ENCODE measurements at places on chromosomes 4 and X.

DNA sequence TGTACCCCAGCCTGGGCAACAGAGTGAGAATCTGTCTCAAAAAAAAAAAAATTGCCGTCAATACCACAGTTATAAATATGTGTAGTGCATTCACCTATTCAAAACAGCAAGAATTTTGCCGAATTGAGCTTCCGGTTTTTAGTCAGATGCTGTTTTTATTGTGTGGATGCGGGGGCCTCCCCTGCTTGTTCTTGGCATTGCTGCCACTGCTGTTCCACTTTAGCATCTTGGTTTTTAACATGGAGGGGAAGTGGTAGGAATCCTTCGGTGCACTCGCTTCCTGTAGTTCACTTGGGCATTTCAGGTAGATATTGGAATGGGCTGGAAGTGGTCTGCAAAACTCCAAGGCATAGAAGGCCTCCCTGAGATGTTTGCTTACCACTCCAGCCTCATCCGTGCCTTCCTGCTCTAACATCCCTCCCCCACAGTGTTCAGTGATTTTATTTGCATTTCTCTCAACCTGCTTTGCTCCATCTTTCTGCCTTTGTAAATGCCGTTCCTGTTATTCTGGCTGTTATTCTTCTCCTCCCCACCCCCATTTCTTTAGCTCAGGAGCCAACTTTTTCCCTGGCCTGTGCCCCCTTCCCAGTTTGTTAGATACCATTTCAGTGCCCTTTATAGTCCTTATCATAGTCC lies 25.5 kb downstream of the MOB1B start:
- no peak overlapping the region for H3K27ac ChIP-seq
- no peaks in the 10 kb centered on the region for H3K27me3 ChIP-seq
- no peaks in the 10 kb centered on the region for H3K4me1 ChIP-seq
- no peak for DNase-seq

DNA sequence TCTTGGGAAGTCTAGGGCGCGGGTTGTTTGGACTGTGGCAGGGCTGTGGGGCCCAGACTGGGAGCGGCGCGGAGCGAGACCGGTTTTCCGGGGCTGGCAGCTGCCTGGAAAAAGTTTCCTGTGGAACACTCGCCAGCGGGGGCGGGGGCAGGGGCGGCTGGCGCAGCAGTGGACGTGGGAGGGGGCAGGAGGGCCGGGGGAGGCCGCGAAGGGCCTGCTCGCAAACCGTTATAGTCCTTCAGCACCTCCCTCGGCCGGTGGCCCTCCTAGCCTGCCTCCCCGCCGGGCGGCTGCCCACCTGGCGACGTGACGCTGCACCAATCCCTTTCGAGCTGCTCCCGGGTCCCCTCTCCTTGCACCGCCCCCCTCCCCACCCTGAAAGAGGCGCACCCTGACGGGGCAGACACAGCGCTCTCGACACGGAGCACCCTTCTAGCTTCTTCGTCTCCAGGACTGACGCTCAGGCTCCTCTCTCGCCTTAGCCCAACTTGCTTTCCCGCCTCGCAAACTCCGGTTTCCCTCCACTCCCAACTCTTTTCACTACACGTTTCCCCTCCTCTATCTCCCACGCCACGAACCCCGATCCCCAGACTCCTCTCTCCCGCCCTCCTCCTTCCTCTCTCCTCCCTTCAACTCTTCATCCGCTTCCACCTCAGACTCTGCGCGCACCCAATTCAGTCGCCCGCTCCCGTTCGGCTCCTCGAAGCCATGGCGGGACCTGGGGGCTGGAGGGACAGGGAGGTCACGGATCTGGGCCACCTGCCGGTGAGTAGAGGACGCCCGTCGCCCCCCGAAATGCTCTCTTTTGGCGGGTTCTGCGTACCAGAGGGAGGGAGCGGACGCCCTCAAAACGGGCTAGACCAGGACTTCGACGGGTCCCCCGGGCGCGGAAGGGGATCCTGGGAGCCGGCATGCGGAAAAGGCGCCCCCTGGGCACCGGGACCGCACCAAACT lies at the start of gene NRK:
Gene NRK, plus strand, starts transcription at position 402 of the 954 bp plus-strand sequence. Its CDS starts 307 bp downstream, at position 709.
- DNase-seq, result no peak
- H3K4me1 ChIP-seq, result no peaks in the 10 kb centered on the region
- H3K27me3 ChIP-seq, result no peaks in the 10 kb centered on the region
- no peak within 1 kb of the TSS for H3K4me3 ChIP-seq

GRCh38 chrX:136933611-136934145 lies 53.2 kb upstream of the RBMX start:
- H3K27me3 ChIP-seq, result no peaks in the 10 kb centered on the region
- no peaks in the 10 kb centered on the region for H3K36me3 ChIP-seq
- no peaks in the 10 kb centered on the region for H3K4me1 ChIP-seq
- no peak for DNase-seq
- H3K4me3 ChIP-seq, result no peak overlapping the region

DNA sequence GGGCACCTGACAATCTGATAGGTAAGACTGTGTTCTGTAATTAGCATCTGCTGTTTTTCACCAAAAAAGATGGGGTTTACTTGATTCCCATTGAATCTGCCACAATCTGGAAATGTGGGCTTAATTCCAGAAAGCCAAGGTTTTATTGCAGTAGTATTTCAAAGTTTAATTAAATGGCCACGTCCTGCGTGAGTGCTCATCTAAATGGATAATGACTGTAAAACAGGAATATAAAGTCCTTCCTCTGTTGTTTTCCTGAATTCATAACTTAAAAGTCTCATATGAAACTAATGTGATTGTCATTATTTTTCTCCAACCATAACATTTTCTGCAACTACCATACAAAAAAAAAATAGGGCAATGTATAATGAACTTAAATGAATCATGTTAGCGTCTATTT lies 2.4 kb downstream of the PGM2 start:
- no peaks in the 10 kb centered on the region for H3K27me3 ChIP-seq
- no peak for DNase-seq
- H3K36me3 ChIP-seq, result no peaks in the 10 kb centered on the region
- H3K27ac ChIP-seq, result no peak overlapping the region
- H3K4me1 ChIP-seq, result peaks cover 3% of the 10 kb centered on the region

GRCh38 chr4:99403380-99404184 lies 31.6 kb downstream of the ADH7 start:
- H3K27me3 ChIP-seq, result no peaks in the 10 kb centered on the region
- H3K4me3 ChIP-seq, result no peak overlapping the region
- H3K27ac ChIP-seq, result no peak overlapping the region

DNA sequence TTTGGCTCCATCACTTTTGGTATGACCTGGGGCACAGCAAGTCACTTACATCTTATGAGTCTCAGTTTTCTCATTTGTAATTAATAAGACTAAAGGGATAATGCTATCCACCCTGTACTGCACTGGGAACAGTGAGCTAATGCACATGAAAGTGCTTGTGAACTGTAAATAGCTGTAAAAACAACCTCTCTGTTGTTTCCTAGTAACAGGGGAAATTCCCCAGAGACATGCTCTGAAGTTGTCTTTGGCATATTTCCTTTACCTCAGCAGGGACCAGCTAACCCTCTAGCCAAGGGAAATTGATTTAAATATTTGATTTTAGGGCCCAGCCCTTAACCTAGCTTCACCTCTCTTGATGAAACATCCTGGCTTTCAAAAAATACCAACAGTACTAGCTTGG lies 6.1 kb upstream of the CYSLTR1 start:
- no peak overlapping the region for H3K4me3 ChIP-seq
- H3K36me3 ChIP-seq, result no peaks in the 10 kb centered on the region
- H3K27me3 ChIP-seq, result no peaks in the 10 kb centered on the region
- H3K27ac ChIP-seq, result no peak overlapping the region
- DNase-seq, result no peak
- no peaks in the 10 kb centered on the region for H3K4me1 ChIP-seq

DNA sequence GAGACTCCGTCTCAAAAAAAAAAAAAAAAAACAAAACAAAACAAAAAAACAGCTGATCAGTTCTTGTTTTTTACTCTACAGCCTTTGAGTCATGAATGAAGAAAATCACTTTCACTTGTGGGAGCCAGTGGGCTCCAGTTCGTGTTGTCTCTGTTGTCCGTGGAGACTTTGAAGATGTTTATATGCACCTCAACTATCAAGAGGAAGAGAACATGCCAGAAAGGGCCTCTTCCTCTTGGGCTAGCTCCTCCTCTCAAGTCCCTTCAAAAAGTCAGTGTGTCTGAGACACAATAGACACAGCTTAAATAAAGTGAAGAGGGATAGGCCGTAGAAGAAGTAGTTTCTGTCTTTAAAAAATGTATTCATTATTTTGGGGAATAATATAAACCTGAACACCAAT lies 182.7 kb downstream of the KDR start:
- no peak overlapping the region for H3K27ac ChIP-seq
- no peaks in the 10 kb centered on the region for H3K4me1 ChIP-seq
- DNase-seq, result no peak

DNA sequence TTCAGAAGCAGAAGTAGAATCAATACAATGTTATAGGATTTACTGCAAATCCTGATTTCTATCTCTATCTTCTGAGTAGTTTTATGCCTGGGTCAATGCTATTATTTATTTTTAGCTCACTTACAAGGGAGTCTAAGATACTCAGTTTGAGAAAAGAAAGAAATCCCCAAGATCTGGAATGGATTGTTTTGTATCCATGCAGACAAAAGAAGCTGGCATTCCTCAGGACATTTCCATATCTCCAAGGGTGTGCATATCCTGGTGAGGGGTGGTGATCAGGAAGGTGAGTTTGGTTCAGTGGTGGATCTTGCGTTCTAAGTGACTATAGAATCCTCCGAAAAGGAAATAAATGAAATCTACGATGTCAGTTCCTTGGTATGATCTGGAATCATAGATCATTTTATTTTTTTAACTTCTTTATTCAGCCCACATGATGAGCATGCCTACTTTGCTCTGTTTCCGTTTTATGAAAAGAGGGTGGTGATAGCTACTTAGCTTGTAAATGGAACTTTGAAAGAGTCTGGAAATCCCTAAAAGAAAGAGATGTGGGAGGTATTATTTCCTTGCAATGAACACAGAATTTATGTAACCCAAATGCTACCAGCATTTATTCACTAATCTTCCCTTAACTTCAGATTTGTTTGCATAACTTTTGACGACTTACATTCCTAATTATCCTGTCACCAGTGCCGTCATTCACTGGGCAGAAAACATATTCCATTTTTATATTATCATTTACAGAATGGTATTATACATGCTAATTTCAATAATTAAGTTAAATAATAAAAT lies 81.1 kb upstream of the RAPGEF2 start:
- no peak overlapping the region for H3K4me3 ChIP-seq
- no peak for DNase-seq
- no peaks in the 10 kb centered on the region for H3K27me3 ChIP-seq
- H3K36me3 ChIP-seq, result no peaks in the 10 kb centered on the region
- no peak overlapping the region for H3K27ac ChIP-seq

DNA sequence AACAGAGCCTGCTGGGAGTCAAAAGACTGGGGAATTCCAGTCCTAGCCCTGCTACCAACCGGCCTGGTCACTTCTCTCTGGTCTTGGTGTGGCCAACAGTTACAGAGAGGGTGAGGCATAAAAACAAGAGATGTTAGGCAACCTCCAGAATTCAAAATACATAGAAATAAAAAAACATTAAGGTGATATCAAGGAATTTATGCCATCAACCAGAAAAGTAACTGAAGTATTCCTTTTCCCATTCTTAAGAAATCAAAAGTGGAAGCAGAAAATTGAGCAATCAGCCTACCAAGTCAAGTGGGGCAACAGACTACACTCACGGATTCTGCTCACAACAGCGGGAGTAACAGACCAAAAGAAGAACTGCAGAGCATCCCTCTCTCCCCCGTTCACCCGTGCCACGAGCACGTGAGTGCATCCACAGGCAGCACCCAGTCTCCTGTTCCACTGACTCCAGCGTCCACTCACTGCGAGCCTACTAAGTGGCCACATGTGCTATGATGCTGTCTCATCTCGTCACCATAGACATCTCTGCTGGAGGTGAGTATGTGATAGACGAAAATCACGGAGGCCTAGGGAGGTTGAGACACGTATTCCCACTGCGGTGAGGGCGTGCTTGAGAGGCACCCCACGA lies 29.3 kb downstream of the AFAP1 start:
- no peaks in the 10 kb centered on the region for H3K36me3 ChIP-seq
- H3K27ac ChIP-seq, result peak overlapping the region; percentile 95
- H3K4me1 ChIP-seq, result peaks cover 96% of the 10 kb centered on the region
- DNase-seq, result no peak
- peak overlapping the region; percentile 18 for H3K4me3 ChIP-seq

DNA sequence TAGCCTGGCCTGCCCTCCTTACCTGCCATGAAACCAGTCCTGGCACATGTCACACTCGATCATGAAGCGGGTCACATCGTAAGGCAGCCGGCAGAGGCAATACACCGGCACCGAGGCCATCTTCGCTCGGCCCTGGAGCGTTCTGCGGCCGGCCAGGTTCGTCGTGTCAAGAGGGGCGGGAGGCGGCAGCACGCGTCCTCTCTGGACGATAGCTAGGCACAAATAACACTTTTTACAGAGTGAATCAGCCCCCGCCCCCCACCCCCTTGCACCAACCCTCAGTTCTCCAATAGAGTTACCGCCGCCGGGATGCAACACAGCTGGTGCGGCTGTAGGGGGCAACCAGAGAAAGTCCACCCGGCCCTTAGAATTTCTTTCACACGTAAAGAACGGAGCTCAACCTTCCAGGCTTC lies 1.7 kb downstream of the PHF8 start:
- H3K4me3 ChIP-seq, result peak overlapping the region; percentile 78
- H3K36me3 ChIP-seq, result no peaks in the 10 kb centered on the region
- DNase-seq, result no peak

- no peak overlapping the region for H3K4me3 ChIP-seq
- H3K4me1 ChIP-seq, result no peaks in the 10 kb centered on the region
- H3K27ac ChIP-seq, result no peak overlapping the region
Observed at GRCh38 chrX:68376373-68376772, 56.9 kb downstream of the OPHN1 start.

DNA sequence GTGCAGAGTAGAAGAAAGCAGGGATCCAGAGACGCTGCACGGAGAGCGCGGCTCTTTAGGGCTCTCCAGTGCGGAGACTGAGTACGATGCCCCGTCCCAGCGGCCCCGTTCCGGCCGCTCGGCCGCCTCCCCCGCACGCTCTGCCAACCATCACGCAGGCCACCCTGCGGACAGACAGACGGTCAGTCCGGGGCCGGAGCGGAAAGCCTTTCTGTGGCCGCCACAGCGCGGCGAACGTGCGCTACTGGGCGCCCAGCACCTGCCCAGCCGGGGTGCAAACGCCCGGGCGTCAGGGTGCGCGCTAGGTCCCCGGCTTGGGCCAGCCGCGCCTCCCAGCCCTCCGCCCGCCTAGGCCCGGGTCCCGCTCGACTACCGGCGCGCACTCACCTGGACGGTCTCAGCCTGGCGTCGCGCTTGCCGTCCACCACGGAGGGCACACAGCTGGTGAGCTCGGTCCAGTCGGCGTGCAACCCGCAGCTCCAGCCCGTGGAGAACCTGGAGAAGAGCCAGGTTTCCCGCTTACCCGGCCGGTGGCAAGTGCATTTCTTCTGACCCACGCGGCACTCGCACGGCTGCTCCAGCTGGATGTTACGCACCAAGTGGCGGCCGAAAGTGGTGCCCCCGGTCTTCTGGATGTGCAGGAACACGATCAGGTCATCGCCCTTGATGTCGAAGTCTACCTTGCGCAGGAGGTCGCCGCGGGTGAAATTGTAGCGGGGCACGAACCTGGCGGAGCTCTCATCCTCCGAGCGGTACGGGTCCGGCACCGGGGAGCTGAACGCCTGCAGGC lies 1.8 kb downstream of the HS6ST2 start:
- H3K36me3 ChIP-seq, result no peaks in the 10 kb centered on the region
- H3K27ac ChIP-seq, result no peak overlapping the region
- DNase-seq, result no peak
- peak overlapping the region; percentile 13 for H3K4me3 ChIP-seq
- H3K27me3 ChIP-seq, result peaks cover 17% of the 10 kb centered on the region
- peaks cover 6% of the 10 kb centered on the region for H3K4me1 ChIP-seq
